IMR-90 (cell line): ENCODE measurements at places on chromosomes 5 and 9.
A peak's percentile ranks its signal among the peaks of the same experiment; 100 is the strongest.

DNA sequence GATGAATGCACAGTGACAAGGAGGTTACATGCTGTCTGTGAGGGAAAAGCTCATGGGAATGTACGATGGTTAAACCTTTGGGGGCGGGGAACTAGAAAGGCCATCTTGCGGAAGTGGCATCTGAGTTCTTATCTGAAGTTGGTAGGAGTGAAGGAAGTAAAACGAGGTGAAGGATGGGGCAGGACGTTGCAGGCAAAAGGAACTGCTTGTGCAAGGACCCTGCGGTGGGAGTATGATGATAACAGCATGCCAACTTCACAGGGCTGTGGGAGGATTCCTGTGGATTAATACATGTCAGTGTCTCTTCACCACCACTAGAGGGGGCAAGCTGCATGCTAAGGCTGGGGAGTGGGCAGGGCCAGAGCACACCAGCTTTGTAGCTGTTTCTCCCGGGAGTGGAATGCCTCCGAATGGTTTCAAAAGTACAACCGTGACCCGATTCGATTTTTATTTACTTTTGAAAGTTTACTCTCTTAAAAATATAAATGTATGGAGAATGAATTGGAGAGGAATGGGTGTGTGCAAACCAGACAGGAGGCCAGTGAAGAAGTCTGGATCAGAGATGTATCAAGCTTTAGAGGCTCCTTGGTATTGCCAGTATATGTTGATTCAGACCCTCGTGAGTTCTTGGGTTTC is 62.5 kb downstream of the CYFIP2 start:
- DNase-seq = peak; percentile 81

- DNase-seq = peak; percentile 80
Measured at GRCh38 chr9:18857769-18858168, 175.2 kb downstream of the SAXO1 start.

DNA sequence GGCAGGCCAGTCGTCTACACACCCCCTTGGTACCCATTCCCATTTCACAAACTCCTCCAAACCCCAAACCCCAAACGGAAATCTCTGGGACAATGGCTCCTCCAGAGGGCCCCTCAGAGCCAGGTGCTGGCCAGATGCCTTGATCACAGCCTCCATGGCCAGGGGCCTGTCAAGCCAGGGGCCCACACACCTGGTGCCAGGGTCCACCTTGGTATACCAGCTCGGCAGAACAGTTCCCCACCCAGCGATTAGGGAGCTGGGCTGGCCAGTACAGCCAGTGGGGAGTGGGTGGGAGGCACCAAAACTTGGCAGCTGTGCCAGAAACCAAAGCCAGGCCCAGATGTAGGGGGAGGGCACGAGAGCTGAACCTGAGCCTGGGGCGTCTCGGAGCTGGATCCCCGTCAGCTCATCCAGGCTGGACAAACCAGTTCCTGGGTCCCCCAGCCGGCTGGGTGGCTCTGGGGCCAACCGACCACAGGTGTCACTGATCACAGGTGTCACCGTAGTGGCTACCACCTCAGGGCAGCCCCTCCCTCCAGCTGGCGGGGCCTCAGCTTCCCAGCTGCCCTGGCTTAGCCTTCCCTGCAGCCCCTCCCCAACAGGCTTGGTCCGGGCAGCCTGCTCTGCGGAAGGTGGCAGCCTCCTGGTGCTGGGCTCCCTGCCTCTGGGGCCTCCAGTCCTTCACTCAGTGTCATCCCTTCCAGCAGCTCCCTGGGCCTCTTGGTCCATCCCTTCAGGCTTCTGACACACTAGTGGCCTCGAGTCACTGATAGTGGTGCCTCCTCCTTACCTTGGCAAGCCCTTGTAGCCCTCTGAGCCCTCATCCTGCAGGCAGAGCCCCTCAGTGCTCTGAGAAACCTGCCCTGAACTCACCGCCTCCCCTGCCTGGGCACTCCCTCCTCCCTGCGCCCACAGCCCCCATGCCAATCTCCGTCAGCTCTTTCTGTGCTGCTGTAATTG is 6.6 kb upstream of the RMND5B start:
- DNase-seq = no peak

DNA sequence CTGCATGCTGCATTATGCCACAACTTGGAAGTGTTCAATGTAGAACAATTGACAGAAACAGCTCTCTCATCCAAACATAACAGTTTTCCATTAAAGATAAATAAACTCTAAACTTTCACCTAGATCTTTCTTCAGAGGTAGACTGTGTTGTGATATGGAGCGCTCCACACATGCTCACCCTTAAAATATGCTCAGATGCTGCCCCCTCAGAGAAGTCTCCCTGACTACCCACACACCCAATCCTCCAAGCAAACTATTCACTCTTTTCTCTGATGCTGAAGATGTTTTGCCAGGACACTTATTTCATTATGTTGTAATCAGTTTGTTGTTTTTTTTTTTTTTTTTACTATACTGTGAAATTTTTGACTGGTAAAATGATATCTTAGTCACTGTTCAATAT is 206.6 kb upstream of the RASA1 start:
- DNase-seq = peak; percentile 21

DNA sequence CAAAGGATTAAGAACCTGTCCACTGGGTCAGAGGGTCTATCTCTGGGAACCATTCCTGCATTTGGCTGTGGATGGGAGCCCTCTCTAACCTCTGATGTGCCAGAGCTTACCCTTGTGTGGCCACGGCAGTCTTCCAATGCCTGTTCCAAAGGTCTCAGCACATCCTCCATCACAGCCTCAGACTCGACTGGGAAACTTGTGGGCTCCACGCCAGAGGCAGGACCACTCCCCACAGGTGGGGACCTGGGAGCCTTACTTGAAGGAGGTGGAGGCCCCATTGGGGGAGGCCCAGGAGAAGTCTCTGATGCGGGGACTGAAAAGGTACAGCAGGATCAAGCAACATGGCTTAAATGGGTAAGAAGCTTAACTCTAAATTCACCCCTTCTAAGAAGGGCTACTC is 4.4 kb downstream of the EIF4EBP3 start:
- DNase-seq = no peak

GRCh38 chr9:133864011-133864410 is 125.9 kb upstream of the SARDH start:
- peak; percentile 16 for DNase-seq

DNA sequence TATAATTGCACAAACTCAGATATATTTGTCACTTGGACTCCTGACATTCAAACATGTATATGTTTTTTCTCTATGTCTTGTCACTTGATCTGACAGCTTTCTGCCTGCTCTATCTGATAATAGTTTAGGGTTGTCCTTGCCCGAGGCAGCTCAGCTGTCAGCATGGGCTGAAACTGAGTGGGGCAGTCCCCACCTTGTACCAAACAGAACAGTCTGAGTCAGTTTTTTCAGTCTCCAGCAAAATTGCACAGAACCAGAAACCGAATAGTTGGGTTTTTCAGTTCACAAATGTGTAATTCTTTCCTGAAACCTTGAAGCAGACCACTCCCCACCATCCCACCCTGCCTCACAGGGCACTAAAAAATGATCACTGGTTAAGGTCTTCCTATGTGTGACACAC is 9.5 kb upstream of the HAND1 start:
- no peak for DNase-seq

- no peak for DNase-seq
Measured at GRCh38 chr5:63825984-63826383, 136.3 kb downstream of the HTR1A start.

GRCh38 chr9:95605101-95605500 is 88.3 kb upstream of the PTCH1 start:
- no peak for DNase-seq

- DNase-seq = no peak
Measured at GRCh38 chr9:2611961-2612360, 9.6 kb upstream of the VLDLR start.

GRCh38 chr5:179730852-179731251 is 1.8 kb upstream of the MAML1 start:
- DNase-seq = no peak

DNA sequence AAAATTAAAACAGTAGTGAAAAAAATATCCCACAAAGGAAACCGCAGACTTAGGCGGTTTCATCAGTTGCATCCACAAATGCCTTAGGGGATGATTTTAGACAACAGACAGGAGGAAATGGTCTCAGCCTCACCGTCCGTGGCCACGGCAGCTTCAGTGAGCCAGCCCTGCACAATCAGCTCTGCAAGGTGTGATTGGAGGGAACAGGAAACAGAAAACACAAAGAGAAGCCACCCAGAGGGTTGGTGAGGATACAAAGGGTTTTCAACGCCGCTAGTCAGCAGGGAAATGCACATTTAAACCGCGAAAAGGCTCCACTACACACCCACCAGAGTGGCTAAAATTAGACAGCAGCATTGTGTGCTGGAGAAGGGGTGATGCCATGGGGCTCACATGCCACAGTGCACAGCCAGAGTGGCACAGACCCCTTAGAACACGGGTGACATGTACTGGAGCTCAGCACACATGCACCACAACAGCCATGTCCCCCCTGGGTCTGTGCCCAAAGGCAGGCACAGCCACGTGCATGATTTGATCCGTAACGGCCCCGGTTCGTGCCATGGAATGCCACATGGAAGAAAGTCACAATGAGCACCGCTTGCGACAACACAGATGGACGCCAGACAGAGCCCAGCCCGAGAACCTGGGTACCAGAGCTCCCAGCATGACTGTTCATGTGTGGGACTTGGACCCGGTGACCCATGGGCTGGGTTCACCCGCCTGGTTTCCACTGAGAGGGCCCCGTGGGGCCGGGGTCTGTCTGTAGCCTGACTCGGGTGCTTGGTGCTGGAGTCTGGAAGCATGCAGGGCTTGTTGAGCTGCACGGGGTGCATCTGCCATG is 18.3 kb upstream of the TERT start:
- DNase-seq = no peak

GRCh38 chr5:134577022-134577795 is 51.7 kb downstream of the JADE2 start:
- DNase-seq = peak; percentile 83

DNA sequence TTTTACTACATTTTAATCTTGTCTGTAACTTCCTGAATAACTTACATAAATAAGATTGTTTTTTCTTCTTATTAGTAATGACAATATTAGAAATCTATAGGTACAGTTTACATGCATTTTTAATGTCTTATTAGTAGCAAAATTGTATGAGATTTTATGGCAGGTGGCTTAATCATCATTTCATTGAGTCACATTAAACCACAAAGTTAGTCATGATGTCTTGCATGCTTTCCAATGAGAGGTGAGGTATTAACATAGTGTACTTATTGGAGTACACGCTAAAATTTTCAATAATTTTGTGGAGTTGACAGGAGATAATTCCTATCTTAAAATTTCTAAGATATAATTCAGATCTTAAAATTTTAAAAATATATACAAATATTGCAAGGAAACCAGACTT is 989.6 kb upstream of the ARRDC3 start:
- DNase-seq = peak; percentile 21

DNA sequence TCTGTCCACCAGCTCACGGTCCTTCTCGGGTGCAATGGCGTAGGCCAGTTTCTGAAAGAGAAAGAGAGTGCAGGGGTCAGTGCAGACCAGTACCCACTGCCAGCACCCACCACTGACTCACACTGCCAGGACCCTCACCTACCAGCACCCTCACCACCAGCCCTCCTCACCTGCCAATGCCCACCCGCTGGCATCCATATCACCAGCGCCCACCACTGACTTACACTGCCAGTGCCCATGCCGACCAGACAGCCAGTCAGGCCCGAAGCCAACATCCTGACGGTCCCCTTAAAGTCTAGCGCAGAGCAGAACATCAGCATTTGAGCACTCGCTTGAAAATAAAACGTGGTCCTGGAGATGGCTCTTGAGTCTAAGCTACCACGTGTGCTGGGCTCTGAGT is 44.3 kb downstream of the SLC6A3 start:
- no peak for DNase-seq

DNA sequence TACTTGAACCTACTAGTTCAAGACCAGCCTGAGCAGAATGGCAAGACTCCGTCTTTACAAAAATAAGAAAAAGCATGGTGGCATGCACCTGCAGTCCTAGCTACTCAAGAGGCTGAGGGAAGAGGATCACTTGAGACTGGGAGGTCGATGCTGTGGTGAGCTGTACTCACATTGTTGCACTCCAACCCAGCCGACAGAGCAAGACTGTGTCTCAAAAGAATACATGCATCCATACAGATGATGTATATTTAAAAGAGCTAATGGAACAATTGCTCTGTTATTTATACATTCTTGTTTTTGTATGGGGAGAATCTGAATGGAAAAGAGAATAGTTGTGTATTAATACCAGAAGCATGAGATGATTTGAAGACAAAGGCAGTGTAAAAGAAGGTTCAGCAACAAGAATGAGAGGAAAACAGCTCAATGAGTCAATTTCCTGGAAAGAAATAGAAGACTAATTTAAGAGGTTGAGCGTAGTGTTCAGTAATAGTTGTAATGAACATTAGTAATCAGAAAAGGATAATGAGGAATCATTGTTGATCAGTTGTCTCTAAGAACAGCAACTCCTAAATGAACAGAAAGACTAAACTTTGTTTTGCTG is 1.9 kb upstream of the LRRC70 start:
- no peak for DNase-seq

DNA sequence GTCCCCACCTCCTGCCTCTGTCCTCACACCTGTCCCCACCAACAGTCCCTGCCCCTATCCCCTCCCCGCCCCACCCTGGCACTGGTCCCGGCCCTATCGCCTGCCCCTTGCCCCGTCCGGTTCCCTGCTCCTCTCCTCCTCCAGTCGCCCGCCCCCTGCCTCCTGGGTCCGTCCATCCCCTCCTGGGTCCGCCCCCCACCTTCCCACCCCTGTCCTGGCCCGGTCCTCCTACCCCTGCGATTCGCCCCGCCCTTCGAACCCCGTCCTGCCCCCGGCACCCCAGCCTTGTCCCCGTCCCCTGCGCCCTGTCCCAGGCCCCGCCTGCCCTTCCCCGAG is 372 bp downstream of the EDF1 start:
- no peak for DNase-seq

DNA sequence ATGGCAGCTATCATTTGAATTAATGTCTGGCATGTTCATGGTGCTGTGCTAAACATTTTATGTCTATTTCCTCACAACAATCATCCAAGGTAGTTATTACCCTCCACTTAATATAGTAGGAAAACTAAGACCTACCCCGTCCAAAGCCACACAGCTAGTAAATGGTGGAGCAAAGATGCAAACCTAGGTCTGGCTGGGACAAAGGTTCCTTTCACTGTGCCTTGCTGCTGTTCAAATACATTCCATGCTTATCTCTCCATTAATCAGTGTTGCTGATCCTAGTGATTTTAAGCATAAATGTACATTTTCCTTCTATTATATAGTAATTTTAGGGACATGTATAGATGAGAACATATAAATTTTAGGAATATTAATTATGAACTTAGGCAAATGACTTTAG is 38.7 kb downstream of the CCDC125 start:
- no peak for DNase-seq

GRCh38 chr9:122372856-122373845 is 2.3 kb downstream of the PTGS1 start:
- no peak for DNase-seq

GRCh38 chr5:31270396-31270795 is 76.9 kb downstream of the CDH6 start:
- peak; percentile 22 for DNase-seq
